ENCODE measurements at places on chromosomes 6 and 20.

- DNase-seq, result peak; percentile 27
Observed at GRCh38 chr20:3171391-3172125, 1.8 kb downstream of the LZTS3 start.

GRCh38 chr20:24138196-24138857, 149.7 kb upstream of the GGTLC1 start:
- DNase-seq, result no peak

- peak; percentile 35 for DNase-seq
Observed at GRCh38 chr20:32191873-32192272, 15.7 kb downstream of the PLAGL2 start.

DNA sequence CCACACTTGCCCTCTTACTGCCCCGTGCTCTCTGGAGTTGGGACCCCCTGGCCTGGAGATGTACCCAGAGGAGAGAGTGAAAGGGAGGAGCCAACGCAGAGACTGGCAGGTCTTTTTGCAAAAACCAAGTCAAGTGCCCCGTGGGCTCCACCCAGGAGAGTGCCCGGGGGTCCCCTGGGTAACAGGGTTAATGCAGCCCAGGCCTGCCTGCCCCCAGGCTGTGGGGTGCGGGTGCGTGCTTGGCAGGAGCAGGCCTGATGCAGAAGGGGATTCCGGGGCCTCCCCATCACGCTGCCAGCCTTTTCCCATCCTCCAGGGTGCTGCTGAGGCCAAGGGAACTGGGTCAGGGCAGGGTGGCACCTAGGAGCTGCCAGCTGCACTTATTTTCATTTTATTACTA, 184.4 kb downstream of the ERMARD start:
- no peak for DNase-seq

DNA sequence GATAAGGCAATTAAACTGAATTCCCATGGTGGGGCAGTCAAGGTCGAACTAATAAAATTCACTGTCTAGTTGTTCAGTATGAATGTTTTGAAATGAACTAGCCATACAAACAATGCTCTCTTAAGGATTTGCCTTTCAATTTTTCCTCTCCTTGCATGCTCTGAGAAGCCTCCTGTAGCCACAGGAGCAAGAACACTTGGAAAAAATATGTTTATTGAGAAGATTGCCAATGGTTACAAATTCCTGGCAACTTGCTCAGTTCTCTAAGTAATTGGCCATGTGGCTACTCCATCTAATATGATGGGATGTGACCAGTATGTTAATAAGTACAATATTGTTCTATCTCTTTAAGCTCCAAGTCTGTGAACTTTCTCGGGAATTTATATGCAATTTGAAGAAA, 49.4 kb downstream of the FUT9 start:
- DNase-seq, result no peak

DNA sequence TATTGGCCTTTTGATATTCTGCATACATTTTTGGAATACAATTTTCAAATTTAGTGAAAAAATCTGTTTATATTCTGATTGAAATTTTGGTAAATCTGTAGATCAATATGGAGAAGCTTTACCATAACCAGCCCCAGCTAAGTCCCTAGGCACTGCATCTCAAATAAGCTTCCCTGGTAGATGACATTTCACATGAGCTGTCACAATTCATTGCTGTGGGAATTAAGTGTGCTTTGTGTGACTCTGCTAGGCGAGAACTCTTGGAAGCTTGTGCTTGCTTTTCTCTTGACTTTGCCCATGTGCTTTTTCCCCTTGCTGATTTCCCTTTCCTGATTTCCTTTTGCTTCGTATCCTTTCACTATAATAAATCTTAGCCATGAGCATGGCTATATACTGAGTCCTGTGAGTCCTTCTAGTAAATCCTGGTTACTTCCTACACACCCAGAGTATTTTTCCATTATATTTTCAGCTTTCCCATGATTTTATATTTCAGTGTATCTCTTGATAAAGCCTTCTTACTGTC, 166.5 kb upstream of the MMS22L start:
- no peak for DNase-seq

DNA sequence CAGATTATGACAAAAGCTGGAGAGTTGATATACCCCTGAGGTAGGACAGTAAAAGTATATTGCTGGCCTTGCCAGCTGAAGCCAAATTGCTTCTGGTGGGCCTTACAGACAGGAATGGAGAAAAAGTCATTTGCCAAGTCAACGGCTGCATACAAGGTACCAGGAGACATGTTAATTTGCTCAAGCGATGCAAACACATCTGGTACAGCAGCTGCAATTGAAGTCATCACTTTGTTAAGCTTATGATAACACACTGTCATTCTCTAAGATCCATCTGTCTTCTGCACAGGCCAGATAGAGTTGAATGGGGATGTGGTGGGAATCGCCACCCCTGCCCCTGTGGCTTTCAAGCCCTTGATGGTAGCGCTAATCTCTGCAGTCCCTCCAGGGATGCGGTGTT, 40.4 kb upstream of the POPDC3 start:
- DNase-seq, result no peak

GRCh38 chr6:17714879-17715851, 8.4 kb upstream of the NUP153 start:
- DNase-seq, result peak; percentile 38

DNA sequence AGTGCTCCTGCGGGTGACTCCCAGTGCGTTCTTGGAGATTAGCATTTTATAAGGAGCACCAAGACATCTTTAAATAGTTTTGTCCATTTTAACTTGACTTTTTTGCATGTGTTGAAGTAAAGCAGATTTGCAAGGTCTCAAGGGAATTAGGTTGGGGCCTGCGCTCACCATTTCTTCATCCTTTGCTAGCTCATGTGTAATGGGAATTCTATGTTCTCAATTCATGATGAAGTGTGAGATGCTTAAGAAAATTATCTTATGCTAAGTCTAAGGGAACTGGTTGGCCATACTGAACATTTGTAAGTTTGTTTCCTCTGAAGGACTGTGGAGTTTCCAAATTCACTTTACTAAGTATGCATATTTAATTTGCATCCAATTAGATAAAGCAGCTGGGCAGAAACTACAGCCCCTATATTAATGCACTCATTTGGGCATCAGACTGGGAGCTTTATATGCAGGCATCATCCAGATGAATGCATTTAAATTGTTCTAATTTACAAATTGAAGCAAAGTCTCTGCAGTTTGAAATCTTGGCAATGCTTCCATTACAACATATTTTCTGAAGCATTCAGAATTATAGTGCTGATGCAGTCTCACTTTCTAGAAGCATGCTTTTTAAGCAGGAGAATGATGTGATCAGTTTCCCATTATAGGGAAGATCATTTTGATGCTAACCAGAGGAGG, 108.3 kb upstream of the AKAP12 start:
- DNase-seq, result no peak

GRCh38 chr20:47354464-47354713, 2.1 kb downstream of the ZMYND8 start:
- no peak for DNase-seq

- DNase-seq, result no peak
Observed at GRCh38 chr6:111939902-111940301, 66.7 kb upstream of the FYN start.

DNA sequence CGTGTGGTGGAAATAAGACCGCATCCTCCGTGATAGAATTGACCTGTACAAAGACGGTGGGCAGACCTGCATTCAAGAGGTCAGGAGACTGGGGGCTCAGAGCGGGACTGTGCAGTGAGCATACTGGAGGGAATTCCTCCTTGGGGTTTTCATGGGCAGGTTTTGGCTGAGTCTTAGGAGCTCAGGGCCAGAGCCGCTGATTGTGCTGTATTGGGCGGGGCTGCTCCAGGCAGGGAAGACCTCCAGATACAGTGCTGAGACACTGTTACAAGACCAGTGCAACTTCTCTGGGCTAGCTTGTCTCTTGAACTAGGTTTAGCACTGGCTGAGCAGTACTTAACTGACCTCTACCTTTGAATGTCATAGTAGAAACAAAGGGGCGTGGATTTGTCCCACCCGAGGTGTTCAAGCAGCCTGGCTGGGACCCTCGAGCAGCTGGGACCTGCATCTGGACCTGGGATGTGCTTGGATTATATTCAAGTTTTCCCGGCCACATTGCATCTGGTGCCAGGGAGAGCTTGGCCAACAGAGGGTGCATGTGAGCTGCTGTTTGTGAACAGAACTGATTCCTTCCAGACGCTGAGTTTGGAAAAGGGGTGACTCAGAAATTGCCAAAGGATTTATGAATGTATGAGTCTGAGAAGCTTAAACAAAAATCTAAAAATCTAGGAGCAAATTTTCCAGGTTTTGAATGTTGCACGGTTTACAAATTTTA, 33.4 kb upstream of the SLC22A1 start:
- no peak for DNase-seq

- no peak for DNase-seq
Observed at GRCh38 chr6:5636210-5637030, 370.3 kb downstream of the NRN1 start.

DNA sequence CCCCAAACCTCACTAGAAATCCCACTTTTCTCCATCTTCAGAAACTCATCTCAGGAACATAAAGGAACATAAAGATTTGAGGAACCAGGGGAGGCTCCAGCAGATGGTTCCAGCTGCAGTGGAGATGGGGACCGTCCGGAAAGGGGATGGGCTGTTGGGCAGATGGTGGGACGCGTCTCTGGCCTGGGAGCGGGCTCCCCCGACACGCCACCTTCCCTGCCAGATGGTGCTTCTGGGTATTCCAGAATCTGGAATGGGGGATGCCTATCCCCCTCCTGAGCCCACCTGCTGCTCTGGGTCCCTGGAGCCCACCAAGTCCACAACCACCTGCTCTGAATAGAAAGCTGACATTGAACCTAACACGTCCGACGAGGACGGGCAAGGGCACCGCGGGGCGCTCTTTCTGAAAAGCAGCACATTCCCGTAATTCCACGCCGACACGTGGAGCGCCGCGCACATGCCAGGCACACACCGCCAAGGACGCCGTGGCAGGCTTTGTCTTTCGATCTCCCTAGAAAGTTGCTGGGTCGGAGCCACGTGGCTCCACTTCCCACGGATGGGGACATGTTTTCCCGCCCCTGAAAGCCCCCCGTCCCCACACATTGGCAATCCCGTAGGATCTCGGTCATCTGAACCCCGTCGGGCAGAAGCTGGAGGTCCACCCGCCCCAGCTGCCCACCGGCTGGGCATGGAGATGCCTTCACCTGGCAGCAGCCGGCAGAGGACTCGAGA, 27.3 kb downstream of the SLC2A4RG start:
- DNase-seq, result no peak

GRCh38 chr20:59078231-59078630, 35.6 kb upstream of the PRELID3B start:
- DNase-seq, result no peak

GRCh38 chr6:4772750-4773149, 3.5 kb upstream of the CDYL start:
- DNase-seq, result no peak

GRCh38 chr6:161383951-161384350, 110.1 kb upstream of the AGPAT4 start:
- no peak for DNase-seq

- DNase-seq, result no peak
Observed at GRCh38 chr20:19943061-19943521, 74.1 kb upstream of the NAA20 start.

GRCh38 chr20:62872184-62872847, 10.7 kb upstream of the TCFL5 start:
- DNase-seq, result no peak

DNA sequence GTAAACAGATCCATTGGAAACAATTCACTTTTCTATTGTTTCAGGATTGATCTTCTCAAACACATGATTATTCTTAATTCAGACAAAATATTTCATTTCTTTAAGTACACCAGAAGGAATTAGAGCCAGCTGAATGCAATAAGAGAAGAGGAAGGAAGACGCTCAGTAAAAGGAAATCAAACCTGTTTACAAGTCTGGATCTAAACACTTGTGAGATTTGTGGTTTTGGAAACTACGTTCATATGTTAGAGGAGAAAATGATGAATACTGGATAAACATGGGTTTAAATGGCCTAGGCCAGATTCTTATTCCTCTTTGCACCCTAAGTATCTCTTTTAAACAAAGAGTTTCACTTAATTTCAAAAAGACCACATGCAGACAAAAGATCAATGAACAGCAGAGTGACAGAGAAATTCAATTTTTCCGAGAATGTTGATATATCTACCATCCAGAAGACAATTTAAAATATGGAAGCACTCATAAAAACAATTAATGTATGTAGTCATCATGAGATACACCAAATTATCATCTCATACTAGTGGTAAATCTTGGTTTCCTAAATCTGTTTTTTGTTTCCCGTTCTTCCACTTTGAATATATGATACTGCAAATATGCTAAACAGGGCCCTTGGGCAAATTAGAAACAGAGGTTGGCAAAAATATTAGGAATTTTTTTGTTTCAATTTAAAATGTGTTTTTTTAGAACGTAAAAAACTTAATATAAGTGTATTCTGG, 703.5 kb upstream of the CITED2 start:
- no peak for DNase-seq

DNA sequence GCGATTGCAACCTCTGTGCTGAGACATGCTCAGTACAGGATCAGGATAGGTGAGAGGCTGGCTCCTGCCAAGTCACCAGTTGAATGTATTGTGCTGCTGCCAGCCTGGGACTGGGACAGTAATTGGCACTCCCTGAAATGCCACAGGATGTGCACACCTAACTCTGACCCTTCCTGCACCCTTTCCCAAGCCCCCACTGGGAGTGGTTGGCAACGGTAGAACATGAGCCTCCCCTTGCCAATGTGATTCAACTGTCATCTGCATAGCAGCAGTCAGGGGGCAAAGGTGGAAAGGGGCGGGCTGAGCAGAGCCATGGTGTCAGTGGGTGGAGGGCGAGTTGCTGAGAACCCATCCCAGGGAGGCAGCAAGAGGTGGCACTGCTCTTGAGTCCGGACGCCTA, 15.4 kb downstream of the SPINT3 start:
- no peak for DNase-seq

GRCh38 chr6:13038741-13039190, 289.6 kb downstream of the TBC1D7 start:
- DNase-seq, result no peak

Data from activated T-cell treated with anti-CD3 and anti-CD28 coated beads, Interleukin-2, amount 50 U/mL, for 24 hours (primary cell).